Psoas muscle (tissue), 8 donors: ENCODE measurements at places on chromosomes 16 and 17. TPM values are rescaled to one million over a fixed set of nuclear protein-coding genes. Genes with fewer than 3 reads are reported as not detected.

The UMOD gene
- polyA plus RNA-seq: not detected

The CDRT15 gene
- polyA plus RNA-seq: not detected

The KCNJ18 gene
- not detected for polyA plus RNA-seq

The SULT1A2 gene
- polyA plus RNA-seq: 0.34 TPM

The LYRM9 gene
- 4.7 TPM for polyA plus RNA-seq

The ZNHIT3 gene
- 45.2 TPM for polyA plus RNA-seq
